ENCODE measurements at places on chromosomes 7 and 10.

DNA sequence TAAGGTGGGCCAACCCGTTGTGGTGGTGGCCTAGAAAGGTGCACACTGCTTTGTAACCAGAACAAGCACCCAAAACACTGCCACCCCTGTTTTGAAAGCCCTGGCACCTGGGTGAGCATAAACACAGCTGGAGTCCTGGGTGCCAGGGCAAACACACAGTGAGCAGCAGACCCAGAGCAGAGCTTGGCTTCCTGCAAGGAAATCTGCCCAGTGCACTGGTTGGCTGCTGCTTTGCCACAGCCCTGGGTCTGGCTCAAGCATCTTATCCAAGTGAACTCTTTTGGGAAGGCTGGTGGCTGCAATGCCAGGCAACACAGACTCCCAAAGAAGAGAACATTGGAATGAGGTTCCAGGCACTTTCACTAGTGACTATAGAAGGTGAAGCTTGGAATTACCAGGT is 145.5 kb upstream of the PDE1C start:
- DNase-seq = no peak

DNA sequence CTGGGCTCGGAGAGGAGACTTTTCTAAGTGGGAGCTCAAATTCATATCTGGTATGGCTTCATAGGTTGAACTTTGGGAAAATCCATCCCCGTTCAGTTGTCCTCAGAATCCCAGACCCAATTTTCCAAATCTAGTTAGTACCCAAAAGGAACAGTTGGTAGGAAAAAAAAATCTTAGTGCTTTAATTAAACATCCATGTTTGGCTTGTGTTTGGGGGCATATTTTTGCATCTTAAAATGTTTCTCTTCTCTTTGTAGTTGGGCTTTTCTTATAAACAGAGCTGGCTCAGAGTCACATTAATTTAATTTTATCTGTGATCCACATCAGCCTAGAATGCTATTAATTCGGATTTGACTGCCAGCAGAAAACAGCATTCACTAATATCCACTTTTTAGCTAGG is 165.9 kb downstream of the BUB3 start:
- no peak for DNase-seq

DNA sequence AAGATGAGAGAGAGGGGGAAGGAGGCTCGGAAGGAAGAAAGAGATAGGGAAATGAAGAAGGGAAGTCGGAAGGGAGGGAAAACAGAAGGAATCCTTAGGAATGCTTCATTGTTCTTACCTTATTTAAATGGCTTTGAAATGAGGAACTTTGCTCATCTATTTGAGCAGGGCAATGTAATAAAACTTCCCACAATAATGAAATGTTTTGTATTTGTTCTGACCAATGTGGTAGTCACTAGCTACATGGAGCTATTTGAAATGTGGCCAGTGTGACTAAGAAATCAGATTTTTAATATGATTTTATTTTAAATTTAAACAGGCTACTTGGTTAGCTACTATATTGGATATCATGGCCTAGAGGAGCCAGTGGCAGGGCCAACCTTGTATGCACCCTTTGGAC is 510.6 kb downstream of the HTR7 start:
- no peak for DNase-seq

- DNase-seq = peak; percentile 11
Measured at GRCh38 chr10:43573250-43574000, 991 bp downstream of the ZNF239 start.

DNA sequence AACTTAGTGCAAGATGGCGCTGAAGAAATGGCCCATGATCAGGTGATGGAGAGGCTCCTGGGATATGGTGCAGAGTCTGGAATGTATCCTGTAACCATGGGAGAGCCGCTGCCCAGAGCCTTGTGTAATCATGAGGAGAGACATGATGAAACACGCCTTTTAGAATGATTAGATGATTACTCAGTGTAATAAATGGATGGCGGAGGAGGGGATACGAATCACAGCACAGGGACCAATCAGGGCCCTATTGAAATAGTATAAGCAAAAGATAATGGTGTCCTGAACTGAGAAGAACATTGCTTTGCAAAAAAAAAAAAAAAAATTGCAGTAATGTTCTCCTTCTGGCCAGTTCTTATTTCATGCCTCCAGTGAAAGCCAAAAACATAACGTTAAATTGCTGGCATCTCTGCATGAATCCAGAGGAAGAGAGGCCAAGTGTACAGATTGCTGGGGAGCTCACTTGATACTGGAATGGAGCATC is 668.5 kb upstream of the AUTS2 start:
- no peak for DNase-seq

DNA sequence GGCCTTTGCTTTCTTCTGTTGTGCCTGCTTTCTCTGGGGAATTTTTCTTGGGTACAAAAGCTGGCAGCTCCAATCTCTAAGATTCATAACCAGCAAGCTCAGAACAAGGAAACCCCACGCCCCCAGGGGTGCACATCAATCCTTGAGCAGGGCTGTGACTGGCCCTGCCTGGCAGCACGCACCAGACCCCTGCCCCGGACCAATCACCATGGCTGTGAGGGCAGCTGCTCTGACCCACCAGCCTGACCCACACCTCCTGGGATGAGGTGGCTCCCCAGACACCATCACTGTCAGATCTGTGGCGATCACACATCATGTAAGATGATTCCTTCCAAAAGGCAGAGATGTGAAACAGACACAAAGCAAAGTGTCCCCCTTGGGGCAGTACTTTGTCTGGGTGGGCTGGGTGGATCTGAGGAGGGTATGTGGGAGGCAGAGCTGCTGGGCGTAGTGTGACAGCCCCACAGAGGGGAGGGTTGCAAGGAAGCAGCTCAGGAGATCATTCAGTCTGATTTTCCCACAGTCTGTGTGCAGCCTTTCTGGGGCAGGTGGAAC is 175.5 kb upstream of the SHH start:
- no peak for DNase-seq

- DNase-seq = no peak
Measured at GRCh38 chr7:128833148-128833945, 3.1 kb downstream of the FLNC start.

DNA sequence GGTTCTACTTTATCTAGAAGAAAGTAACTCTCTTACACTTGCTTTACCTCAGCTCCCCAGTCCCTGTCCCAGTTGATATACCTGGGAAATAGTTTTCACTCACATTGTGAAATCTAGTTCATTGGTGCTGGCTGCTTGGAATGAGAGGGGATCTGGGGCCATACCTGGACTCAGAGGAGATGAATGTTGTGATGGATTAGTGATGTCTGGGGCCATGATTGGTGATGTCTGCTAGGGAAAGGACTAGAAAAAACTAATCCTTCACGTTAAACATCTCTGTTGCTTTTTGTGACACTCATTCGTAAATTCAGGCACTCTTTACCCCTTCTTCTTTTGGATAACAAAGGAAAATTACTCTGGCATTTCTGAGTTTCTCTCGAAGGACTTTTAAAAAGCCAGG is 152.4 kb downstream of the RAB11FIP2 start:
- DNase-seq = no peak

- DNase-seq = no peak
Measured at GRCh38 chr10:6416892-6417512, 163.1 kb downstream of the PRKCQ start.

- peak; percentile 70 for DNase-seq
Measured at GRCh38 chr7:105691680-105692564, 110.6 kb upstream of the EFCAB10 start.

DNA sequence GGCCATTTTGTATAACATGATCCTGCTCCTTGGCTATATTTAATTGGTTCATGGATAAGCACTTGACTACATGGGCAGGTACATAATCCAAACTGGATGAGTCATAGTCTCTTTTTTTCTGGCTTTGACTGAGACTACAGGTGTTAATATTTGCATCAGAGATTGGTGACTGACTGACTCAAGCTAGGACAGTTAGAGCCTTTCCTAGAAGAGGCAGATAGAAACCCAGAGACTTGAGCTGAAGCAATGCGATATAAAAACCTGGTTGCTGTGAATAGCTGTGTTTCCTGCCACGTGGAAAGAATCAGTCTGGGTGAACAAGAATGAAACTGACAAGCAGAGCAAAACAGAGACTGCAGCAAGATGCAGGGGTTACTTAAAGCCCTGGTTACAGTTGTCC is 81.0 kb downstream of the SAMD9 start:
- DNase-seq = no peak

DNA sequence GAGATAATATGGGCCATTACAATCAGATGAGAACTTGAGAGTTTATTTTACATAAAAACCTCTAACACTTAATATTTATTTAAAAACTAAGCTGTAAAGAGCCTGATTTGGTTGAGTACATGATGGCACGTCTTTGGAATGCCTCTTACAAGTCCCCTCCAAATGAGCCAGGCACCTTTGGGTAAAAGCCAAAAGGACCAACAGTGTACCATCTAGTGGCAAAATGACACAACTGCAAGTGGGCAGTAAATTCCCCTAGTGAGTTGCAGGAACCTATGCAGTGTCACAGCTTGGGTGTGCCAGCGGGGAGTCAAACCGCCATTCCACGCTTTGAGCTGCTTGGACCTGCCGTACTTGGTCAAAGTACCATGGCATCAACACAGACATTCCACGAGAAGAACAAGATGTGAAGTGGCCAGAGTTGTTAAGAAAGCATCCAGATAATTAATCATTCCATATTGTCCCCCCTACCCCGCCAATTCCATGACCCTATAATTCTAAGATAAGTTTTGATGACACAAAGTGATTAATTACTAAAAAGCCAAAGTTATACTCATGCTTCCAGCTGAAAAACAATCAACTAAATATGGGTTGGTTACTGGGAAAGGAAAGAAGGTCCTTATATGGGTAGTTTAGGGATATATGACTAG is 115.2 kb downstream of the SORBS1 start:
- DNase-seq = peak; percentile 1

- DNase-seq = no peak
Measured at GRCh38 chr10:124315591-124316270, 103.0 kb downstream of the OAT start.

- DNase-seq = no peak
Measured at GRCh38 chr10:80168679-80169380, 36.3 kb downstream of the PLAC9 start.

- no peak for DNase-seq
Measured at GRCh38 chr7:1864161-1864940, 194.3 kb downstream of the ELFN1 start.

DNA sequence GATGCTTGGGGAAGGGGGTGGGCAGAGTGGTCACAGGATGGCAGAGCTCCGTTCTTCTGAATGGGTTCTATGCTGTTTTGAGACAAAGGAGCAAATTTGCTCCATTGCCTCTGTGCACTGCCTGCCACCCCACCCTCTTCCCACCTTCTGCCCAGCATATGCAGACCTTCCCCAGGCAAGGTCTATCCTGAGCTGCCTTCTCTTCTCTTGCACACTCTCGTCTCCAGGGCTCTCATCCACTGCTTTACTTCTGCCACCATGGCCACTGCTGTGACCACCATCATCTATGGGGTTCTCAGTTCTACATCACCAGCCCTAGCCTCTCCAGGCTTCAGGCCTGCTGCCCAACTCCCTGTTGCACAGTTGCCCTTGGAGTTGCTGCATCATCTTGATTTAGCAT is 230.4 kb downstream of the TMEM178B start:
- DNase-seq = no peak

DNA sequence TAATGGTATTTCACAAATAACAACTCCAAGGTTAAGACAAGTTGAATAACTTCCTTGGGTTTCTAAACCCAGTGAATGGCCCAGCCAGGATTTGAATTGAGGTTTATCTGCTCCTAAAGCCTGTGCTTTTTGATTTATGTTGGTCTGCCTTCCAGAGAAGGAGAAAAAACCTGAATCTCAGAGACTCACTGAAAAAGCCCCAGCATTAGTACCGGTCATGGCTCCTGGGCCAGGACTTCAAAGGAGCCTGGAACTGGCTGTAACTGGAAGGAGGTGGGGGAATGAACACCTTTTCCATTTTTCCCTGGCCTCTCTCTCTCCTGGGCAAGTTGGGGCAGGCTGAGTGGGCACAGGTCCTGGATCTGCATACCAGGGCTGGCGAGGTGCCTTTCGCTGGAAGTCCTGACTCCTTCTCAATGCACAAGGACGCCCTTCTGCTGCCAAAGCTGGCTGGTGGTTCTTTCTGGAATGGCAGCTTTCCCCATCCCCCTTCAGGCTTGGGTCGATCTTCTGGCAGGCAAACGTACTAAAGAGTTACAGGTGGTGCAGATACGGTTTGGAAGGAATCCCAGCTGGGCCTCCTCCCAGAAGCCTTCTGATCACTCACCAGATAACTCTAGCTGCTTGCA is 268.2 kb downstream of the PTEN start:
- no peak for DNase-seq

DNA sequence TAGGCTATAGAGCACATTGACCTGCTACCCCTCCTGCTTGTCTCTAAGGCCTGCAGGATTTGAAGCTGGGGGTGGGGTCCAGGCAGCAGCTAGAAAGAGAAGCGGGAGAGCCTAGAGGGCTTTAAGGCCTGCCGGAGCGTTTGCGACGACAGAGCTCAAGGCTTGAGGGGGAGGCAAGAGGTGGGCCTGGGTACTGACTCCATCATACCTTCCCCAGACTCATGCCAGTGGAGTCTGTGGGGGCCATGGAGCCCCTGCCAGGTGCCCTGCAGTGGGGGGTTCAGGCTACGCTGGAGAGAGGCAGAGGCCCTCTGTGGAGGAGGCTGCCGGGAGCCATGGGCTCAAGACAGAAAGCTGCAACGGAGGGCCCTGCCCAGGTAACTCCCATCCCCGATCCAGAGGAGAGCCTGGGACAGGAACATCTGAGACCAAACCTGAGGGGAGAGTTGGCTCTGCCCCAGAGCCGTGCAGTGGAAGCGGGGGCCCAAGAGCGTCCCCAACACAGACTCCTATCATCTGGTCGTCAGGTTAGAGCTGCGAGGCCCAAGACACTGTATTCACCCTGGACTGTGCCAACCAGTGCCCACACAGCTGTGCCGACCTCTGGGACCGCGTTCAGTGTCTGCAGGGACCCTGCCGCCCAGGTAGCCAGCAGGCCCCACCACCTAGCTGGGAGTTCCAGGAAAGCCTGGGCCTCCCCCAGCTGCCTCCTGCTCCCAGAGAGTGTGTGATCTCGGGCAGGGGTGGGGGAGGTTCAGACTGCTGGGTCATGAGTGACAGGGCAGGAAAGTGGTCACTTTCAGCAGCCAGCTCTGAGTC is 13.2 kb upstream of the ZNF862 start:
- DNase-seq = no peak

GRCh38 chr7:34062826-34063225 is 157.5 kb downstream of the BMPER start:
- DNase-seq = no peak

DNA sequence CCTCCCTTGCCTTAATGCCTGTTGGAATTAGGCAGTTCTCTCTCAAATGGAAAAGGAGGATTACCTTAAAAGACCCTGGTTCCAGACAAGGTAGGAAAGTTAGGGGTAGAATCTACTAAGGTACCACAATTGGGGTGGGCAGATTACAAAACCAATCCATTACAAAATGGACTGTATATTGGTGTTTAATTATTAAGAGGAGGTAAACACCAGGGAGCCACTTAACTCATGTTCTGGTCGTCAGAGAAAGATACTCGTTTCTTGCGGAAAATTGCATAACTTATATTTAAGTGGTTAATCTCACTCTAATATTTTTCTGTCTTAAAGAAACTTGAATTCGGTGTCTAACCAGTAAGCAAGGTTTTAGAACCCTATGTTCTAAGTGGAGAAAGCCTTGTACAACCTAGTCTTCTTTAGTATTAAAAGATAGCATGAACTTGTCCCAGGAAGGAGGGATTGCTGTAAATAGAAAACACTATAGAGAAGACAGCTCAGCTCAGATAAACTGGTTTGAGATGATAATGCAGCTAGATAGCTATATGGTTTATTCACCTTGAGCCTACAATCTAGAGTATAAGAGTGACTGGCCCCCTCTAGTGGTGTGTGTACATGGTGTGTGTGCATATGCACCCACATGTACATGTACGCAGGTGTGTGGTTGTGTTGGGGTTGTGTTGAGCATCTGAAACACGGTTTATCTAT is 58.0 kb upstream of the STRIP2 start:
- DNase-seq = peak; percentile 24

All from T-cell (primary cell).